NCI-H1417 treated with DMSO at 0.1 percent for 48 hours (cell line): ENCODE measurements at places on chromosomes 11 and 22.

- DNase-seq: no peak
Observed at GRCh38 chr11:106917973-106918372, 100.3 kb downstream of the GUCY1A2 start.

GRCh38 chr11:12449961-12450715, 72.8 kb downstream of the PARVA start:
- no peak for DNase-seq

DNA sequence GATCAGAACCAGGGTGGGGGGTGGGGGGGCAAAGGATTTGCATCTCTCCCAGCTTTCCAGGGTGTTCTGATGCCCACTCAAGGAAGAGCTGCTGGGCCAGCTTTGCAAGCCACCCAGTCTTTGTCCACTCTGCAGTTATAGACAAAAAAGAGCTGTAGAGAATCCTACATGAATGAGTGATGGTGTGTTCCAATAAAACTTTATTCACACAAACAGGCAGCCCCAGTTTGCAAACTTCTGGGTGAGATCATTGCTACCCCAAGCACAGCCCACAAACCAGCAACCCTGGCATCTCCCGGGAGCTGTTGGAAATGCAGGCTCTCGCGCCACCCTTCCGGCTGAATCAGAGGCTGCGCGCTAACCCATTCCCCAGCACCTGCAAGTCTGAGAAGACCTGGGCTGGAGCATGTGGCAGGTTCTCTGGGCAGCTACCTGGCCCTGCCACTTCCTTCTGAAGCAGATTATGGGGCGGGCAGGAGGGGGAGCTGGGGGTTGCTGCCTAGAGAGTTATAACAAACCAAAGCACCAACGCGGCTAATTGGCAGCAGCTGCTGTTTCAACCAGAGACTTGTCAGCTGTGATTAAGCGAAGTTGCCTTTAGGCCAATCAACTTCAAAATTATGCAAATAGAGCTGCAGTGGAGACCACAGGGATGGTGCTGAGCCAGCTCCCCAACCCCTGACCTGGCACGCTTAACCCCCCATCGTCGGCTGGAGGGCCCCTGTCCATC, 3.8 kb upstream of the SHISAL1 start:
- no peak for DNase-seq

GRCh38 chr22:48736593-48737460, 1090.8 kb downstream of the BRD1 start:
- DNase-seq: no peak

GRCh38 chr11:63866211-63866610, 27.3 kb downstream of the MARK2 start:
- DNase-seq: no peak

- DNase-seq: no peak
Observed at GRCh38 chr11:134864233-134864967, 452.4 kb upstream of the B3GAT1 start.

DNA sequence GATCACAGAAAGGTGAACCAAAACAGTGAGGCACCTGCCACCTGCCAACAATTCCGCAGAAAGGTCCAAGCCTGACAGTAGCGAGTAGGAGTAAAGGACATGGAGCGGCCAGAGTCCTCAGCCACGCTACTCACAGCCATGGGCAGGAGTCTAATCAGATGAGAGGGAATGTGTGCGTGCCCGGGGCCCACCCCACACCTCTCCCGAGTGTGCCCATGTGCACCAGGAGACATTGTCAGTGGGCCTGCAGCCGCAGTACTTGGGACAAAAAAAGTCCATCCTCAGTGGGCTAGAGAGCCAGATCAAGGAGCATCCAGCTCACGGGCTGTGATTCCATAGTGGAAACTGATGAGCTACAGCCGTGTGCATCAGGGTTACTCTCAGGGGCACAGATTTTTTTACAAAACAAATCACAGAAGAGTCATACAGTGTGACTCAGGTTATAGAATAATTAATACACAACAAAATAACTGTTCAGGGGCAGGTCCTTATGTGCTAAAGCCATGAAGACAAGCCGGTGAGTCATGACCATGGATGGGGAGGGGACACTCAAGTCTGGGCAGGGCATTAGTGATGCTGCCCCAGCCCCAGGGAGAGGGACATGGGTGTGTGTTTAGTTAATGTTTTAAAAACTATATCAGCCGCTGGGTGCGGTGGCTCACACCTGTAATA, 12.0 kb downstream of the SART1 start:
- no peak for DNase-seq

DNA sequence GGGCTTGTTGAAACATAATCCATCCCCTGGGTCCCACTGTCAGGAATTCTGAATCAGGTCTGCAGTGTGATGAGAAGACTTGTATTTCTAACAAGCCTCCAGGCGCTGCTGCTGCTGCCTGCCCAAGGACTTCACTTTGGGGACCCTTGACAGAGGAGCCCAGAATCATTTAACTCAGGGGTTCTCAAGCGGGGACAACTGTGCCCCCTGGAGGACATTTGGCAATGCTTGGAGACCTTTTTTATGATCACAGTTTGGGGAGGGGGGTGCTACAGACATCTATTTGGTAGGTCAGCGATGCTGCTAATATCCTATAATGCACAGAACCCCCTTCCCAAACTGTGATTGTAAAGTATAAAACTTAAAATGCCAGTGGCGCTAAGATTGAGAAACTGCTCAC, 312.8 kb downstream of the OPCML start:
- no peak for DNase-seq

- DNase-seq: no peak
Observed at GRCh38 chr11:23490557-23491235, 630.4 kb upstream of the CCDC179 start.

GRCh38 chr11:86069408-86070101, 671 bp upstream of the PICALM start:
- DNase-seq: peak; percentile 61

DNA sequence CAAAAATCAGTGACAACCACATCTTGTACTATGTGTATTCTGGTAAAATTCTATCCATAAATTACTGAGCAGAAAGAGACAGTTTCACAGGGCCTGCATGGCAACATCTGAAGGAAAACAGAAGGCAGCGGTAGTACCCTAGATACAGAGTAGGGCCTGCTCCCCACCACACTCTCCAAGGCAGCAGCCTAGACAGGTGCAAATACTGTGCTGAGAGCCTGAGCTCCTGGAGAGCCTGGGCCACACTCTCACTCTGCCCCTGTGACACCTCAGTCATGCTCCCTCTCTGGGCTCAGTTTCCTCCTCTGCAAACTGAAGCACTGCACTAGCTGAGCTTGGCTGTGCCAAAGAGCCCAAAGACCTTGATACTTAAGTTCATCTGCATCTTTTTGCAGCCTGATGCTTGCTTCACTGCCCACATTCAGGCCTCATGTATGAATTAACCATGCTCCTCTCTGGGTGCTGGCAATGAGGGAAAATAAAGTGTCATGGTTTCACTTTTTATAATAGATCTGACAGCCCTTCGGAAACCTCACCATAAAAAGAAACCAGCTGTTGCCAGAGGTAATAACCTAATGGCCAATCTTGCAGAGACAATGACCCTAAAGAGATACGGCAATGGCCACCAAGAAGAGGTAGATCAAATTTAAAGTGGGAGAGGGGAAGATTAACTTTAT, 104.7 kb downstream of the PLEKHA7 start:
- DNase-seq: no peak

DNA sequence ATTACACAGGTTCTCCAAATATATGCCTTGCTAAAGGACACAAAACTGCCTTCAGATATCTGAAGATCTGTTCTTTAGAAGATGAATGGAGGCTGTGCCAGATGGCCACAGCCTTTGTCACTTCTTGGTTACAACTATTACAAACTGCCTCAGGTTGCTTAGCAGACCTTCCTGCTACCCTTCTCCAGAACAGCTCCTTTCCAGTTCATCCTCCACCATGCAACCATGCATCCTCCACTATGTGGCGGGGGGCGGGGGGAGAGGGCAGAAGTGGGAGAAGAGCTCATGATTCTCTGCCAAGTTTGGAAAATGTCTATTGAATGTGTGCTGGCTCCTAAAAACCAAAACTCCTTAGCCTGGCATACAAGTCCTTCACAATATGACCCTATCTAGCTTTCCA, 267.5 kb downstream of the TTC28 start:
- no peak for DNase-seq

DNA sequence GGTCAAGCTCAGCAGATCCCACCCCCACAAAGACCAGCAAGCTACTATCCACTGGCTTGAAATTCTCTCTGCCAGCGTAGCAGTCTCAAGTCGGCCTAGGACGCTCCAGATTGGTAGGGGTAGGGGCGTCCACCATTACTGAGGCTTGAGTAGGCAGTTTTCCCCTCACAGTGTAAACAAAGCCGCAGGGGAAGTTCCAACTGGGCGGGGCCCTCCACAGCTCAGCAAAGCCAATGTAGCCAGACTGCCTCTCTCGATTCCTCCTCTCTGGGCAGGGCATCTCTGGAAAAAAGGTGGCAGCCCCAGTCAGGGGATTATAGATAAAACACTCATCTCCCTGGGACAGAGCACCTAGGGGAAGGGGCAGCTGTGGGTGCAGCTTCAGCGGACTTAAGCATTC, 1064.9 kb upstream of the TENM4 start:
- DNase-seq: no peak
